ENCODE measurements at places on chromosomes 5 and 9.

DNA sequence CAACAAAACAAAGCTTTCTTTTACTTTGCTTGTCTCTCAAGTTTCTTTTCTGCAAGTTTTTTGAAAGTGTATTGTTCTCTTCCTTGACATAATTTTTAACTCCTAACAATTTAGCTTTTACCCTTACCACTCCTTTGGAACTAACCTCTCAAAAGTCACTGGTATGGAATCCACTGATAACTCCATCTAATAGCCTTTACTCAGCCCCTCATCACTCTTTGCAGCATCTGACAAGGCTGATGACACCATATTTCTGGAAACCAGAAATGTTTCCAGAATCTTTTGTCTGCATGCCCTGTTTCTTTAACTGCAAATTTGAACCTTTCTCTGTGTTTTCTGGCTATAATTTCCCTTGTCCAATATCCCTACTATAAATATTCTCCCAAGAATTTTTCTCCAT lies 46.5 kb downstream of the ZNF474 start:
- no peak for DNase-seq

- DNase-seq = no peak
Observed at GRCh38 chr5:134515801-134516200, 9.7 kb upstream of the JADE2 start.

- no peak for DNase-seq
Observed at GRCh38 chr5:121819682-121820261, 31.9 kb upstream of the FTMT start.

- DNase-seq = no peak
Observed at GRCh38 chr5:31068287-31068686, 125.2 kb upstream of the CDH6 start.

DNA sequence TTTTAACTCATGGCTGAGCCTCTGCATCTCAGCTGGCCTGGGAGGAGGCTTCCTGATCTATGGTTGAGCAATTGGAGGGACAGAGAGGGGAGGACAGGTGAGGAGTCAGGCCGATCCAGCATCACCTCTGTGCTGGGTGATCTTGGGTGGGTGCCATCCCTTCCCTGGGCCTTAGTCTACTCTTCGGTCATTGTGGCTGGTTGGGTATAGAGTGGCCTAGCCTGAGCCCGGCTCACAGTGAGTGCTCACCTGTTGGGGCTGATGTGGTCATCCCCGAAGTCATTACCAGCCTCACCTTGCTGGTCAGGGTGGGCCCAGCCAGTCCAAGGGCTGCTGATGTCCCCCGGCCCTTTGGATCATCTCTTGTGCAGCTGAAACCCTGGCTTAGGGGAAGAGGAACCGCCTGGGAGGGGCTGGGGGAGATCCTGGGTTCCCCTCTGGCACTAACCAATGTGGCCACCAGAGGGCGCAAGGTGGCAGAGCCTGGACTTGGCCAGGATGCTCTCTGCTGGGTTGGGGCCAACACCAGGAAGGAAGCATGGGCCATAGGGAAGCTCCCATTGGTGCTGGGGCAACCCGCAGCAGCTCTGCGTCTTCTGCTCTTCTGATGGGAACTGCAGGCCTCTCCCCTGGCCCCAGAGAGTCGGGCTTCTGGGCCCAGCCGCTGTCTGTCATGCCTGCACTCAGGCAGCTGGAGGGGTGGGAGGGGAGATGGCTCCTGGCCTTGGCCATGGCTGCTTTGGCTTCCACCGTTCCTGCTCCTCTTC lies 17.3 kb upstream of the ODF2 start:
- peak; percentile 61 for DNase-seq

- DNase-seq = no peak
Observed at GRCh38 chr5:132788990-132789886, 12.2 kb upstream of the SEPTIN8 start.

GRCh38 chr5:115988002-115988401 lies 25.7 kb downstream of the LVRN start:
- DNase-seq = no peak

- DNase-seq = peak; percentile 25
Observed at GRCh38 chr5:14208071-14209021, 65.2 kb downstream of the TRIO start.

GRCh38 chr5:94884311-94884710 lies 265.8 kb downstream of the SLF1 start:
- DNase-seq = no peak

DNA sequence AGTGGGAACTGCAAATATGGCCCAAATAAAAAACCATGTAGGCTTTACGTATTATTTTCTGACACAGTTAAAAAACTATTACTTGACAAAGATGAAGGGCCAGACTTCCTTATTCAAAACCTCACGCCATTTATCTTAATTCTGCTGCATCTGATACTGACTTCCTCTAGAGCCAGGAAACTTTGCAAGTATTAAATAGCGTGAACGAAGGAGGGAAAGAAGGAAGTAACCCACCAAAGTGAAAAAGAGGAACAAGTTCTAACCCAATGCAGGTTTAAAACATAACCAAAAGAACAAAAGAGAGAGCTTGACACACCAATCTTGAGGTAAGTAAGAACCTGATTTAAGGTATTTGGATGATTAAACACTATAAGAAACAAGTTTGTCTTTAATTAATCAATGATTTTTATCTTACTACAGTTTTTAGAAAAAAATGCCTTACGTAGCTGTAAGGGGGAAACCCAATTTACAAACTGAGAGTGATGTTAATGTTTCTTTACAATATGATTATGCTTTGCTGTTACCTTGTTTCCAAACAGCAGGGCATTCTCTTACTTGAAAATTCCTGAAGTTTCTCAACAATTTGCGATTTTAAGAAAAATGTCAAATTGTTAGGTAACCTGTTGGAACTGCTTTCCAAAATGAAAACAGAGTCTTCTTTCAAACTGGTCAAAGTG lies at the start of gene GAPT:
GAPT (plus strand) TSS at position 220 of the 677 bp plus-strand sequence. CDS start 3,102 bp downstream, outside the sequence.
- DNase-seq = no peak

- DNase-seq = no peak
Observed at GRCh38 chr5:168972731-168973130, 328.2 kb downstream of the SLIT3 start.

DNA sequence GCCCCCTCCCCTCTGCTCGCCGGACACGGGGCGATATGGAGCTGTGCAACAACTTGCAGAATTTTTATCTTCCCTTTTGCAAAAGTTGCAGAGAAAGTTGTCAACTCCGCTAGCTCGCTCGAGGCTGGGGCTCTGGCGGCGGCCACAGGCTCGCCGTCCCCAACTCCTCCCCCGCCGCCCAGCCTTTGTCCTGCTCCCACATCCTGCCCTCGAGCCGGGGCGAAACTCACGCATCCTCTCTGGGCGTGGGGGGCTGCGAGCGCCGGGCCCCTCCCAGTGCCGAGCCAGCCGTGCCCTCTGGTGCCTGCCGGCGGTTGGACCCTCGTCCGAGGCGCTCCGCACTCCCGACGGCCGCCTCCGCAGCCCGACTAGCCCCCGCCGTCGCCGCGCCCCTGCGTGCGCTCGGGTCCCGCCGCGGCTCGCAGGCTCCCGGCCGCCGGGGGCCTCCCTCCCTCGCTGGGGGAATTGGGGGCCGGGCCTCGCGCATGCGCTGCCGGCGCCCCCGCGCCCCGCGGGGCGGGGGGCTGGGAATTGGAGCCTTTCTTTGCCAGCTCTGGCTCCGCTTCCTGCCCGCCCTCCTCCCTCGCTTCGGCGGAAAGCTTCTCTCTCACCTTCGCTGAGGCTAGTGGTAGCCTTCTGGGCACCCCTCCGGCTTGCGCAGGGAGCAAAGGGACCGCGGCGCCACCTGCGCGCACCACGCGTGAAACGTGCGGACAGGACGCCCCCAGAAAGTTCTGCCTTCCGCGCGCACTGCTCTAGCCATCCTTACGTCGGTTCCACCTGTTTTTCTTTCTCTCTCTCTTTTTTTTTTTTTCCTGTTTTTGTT lies at the start of gene CCNJL:
CCNJL (minus strand) TSS at position 431 of the 826 bp plus-strand sequence. CDS start 641 bp downstream, outside the sequence.
- DNase-seq = peak; percentile 26

DNA sequence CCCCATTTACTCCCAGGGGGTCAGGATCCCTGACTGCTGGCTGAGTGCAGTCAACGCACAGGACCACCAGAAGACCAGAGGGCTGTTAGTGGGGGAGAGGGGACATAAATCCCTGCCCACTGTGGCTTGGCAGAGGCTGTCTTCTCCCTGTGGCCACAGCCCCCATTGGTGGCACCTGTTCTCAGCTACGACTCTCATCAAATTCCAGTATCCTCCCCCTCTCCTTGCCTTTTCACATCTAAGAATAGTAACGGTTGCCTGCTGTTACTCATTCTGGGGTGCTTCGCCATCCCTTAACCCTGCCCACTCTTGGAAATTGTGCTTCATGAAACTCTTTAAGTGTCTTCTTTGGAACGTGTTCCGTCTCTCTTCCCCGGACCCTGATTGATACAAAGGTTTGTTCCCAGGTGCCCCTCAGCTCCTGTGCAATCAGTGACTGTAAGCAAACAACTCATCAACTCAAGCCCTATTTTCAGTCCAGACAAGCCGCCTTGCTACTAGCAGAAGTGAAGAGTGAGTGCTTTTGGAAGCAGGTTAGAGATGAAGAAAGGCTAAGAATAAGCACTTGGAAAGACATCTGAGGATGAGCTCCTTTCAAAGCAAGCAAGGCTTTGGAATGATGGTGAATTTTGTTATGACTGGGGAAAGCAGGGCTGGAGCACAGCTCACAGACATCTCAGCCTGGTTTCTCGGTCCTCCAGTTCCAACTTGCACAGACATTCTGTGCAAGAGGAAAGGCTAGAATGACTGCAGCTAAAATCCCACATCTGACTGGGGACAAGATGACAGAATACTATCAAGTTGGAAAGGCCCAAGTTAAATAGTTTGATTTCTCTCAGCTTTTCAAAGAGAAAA lies 22.9 kb upstream of the DENND1A start:
- DNase-seq = no peak

DNA sequence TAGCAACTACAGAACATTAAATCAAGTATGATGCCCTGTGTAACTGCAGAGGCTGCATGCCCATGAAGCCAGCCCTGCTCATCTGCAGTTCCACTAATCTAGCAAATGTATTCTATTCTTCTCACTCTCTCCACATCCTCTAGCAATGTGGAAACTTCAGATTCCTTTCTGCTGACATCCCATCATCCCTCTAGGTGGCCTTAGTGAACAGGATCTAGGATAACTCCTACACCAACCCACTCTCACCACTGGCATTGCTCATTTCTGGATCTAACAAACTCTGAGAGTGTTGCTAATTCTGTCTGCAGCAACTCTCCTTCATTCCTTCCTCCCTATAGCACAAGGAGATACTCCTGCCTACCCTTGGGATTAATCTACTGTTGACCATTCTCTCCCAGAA lies 80.8 kb downstream of the FAM81B start:
- no peak for DNase-seq

GRCh38 chr5:58259685-58260152 lies 200.2 kb downstream of the PLK2 start:
- no peak for DNase-seq

DNA sequence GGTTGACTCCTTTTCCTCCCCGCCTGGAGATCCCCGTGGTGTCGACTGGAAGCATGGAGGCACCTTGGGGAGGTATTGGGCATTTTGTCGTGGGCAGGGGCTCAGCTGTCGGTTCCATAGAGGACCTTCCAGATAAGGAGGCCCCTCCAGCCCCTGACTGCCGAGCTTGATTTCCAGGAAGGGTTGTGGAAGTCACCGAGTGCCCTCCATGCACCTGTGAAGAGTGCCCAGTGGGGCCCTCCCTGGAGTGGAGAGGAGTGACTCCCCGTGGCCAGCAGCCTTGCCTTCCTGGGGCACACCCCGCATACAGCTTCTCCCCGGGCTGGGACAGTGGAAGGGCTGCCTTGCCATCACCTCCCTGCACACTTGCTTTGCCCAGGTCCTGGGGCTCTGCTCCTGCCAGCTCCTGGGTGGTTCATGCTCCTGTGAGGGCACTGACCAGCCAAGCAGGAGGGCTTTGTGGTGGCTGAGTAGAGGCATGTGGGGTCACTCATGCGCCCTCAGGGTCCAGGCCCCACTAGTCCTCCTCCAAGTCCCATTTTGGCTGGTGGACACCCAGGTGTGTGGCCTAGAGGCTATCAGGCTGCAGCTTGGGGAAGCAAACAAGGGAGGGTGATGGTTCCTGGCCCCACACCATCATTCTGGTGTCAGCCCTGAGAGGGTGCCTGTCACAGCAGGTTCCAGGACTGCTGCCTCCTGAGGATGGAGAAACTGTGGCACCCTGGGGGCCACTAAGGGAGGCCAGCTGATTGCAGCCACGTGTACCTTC lies 133.0 kb downstream of the WNK2 start:
- no peak for DNase-seq

- DNase-seq = no peak
Observed at GRCh38 chr9:16057541-16057940, 504.7 kb downstream of the CCDC171 start.

GRCh38 chr9:129936222-129936621 lies 101.0 kb downstream of the USP20 start:
- no peak for DNase-seq

GRCh38 chr9:17930071-17930470 lies 351.2 kb downstream of the SH3GL2 start:
- no peak for DNase-seq
